GM12892 (cell line): ENCODE measurements at places on chromosomes 2 and 18.
A peak's percentile ranks its signal among the peaks of the same experiment; 100 is the strongest.

- no peak for DNase-seq
Measured at GRCh38 chr18:50620319-50620718, 60.4 kb downstream of the MAPK4 start.

DNA sequence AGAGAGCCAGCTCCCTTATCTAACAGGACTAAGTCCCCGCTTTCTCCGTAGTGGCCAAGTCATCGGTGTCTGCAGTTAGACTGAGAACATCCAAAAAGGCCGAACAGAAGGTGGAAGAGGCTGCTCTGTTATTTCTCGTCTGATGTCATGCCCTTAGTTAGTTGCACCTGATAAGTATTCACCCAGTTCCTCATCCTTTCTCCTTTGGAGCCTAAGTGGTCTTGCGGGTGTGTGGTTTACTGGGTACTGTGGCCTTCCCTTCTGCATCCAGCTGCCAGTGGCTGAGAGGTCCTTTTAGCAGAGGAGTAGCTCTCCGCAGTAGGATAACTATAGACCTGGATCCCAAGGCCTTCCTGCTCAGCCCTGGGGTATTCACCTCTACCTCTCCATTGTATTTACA is 211.6 kb downstream of the BCL2 start:
- DNase-seq: no peak

- no peak for DNase-seq
Measured at GRCh38 chr2:141941210-141941714, 189.6 kb downstream of the LRP1B start.

GRCh38 chr2:84958135-84959059 is 12.6 kb upstream of the KCMF1 start:
- DNase-seq: no peak

GRCh38 chr2:179349670-179350303 is 85.2 kb upstream of the SESTD1 start:
- DNase-seq: no peak

DNA sequence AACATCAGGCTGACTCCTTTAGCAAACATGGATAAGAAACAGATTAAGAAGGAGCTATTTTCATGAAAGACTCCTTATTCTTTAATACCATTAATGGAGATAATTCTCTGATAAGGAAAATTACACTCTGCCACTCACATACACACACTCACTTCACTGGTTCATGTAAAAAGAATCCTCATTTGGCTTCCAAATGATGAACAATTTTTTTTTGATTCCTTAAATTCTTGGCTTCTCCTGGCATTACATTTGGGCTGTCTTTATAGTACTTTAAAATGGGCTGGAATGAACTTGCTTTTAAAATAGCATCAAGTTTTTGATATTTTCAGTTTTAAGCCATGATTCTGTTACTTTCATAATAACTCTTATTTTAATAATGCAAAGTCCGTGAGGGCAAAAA is 328.6 kb downstream of the SLC8A1 start:
- no peak for DNase-seq

DNA sequence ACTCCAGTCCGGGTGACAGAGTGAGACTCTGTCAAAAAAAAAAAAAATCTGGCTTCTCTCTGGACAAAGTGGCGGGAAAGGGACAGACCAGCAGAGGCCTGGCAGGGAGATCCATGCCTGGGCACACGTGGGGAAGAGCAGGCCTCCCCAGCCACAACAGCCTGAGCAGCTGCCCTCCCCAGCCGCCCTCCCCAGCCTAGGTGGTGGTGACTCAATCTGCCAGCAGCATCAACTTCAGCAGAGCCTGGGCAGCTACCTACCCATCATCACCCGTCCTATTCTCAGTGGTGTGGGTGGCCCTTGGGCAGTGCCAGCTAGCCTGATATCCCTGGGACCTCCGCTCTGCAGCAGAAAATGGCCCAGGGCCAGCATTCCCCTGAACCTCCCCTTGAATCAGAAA is 612.4 kb downstream of the FBXO15 start:
- DNase-seq: no peak

DNA sequence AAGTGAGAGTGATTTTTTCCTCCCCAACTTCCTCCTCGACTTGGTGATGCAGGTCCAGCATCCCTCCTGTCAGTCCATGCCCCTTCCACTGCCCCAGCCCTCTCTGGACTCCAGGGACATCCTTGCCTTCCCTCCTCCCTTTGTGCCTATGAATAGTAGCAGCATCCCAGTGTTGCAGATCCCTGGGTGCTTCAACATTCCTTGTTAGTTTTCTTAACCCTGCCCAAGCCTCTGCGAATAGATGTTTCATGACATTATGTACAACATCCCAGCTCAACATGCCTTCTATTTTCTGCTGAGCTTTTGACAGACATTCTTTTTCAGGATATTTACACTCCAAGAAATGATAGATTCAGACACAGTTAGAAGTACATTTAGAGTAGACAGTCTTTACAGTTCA is 35.3 kb upstream of the CCDC150 start:
- DNase-seq: no peak

DNA sequence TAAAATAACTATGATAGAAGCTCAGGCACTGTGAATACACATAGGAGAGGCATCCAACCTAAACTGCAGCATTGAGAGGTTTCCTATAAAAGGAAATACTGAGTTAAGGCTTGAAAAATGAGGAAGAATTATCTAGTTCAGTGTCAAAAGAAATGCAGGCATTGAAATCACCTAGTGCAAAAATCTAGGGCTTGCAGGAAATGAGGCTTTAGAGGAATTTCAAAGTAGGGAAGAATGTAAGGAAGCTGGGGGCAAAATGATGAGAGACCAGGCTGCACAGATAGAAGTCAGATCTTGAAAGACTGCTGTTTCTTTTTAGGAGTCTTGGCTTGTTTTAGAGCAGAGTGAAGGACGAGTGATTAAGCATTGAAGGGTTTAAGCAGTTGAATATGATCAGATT is 28.1 kb upstream of the SCYGR2 start:
- DNase-seq: no peak

- no peak for DNase-seq
Measured at GRCh38 chr2:36473230-36473629, 117.7 kb downstream of the CRIM1 start.

DNA sequence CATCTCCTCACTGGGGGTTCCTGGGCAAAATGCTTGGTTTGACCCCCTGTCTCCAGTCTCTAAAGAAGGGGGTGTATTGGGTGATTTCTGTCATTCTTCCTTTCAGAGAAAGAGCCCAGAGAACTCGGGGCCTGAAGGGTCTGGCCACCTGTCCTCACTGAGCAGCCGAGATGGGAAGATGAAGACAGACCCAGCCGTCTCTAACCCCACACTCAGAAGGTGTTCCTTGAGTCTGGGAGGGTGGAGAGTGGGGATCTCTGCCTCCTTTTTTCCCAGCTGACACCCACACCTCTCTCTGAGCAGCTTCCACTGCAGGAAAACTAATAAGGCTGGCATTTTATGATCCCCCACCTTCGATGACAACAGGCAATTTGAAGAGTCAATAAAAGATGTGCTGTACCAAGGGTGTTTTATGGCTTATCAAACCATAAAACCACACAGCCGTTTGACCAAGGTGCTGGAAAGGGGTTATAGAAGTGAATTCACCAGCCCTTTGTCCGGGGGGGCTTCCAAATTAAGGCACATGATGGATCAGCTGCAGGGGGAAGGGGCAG is 213.8 kb downstream of the SMAD2 start:
- no peak for DNase-seq

DNA sequence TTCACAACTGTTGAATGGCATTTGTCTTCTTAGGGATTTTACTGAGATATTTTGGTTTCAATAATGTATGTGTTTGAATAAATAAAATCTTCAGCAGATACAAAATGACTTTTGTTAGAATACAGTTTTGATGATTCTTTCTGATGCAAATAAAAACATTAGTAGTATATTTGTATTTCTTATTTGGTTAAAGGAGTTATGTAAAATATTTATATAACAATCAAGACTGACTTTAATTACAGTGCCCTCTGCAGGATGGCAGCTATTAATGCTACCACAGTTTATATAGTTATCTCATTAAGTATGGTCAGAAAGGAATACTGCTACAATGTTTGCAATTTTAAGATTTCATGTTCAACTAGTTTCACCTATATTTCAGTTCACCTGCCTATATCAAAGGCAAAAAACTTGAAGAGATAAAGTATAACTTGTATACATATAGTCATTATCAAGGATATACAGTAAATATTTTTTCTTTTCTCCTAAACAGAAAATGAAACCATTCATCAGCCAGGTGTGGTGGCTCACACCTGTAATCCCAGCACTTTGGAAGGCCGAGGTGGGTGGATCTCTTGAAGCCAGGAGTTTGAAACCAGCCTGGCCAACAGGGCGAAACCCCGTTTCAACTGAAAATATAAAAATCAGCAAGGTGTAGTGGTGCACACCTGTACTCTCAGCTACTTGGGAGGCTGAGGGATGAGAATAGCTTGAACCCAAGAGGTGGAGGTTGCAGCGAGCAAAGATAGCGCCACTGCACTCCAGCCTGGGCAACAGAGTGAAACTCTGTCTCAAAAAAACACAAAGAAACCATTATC is 19.8 kb downstream of the ARL5A start:
- no peak for DNase-seq

- DNase-seq: no peak
Measured at GRCh38 chr2:16044946-16045456, 104.7 kb downstream of the MYCN start.

- no peak for DNase-seq
Measured at GRCh38 chr2:23510471-23510870, 125.5 kb downstream of the KLHL29 start.

- no peak for DNase-seq
Measured at GRCh38 chr18:22961156-22961555, 28.0 kb downstream of the RBBP8 start.

DNA sequence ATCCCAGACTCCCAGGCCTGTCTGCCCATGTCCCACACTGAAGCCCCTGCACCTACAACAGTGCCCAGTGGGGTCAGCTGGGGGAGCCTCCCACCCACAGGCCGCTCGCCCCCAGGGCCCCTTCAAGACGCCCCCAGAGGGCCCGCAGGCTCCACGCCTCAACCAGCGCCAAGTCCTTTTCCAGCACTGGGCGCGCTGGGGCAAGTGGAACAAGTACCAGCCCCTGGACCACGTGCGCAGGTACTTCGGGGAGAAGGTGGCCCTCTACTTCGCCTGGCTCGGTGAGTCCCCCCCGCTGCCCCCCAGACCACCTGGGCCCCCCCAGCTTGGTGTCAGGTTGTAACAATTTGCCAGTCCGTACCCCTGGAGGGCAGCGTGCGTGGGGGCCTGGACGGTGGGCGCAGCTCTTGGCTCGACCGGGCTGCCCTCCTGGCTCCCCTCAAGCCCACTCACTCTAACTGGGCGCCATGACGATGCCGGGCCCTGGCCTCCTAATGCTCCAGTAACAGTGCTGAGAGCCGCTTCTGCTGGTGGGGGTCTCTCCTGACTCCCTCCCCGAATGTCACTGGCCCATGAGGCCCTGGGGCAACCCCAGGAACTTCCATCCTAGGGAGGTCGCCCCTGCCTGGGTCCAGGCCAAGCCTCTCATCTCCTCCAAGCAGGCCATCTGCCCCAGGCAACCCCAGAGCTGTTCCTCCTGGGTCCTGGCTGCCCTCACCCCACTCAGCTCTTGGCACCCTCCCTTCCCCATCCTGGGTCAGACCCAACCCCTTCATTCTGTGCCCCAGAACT is 14.9 kb downstream of the ANO7 start:
- no peak for DNase-seq

- no peak for DNase-seq
Measured at GRCh38 chr2:102506743-102507142, 33.7 kb downstream of the SLC9A4 start.

DNA sequence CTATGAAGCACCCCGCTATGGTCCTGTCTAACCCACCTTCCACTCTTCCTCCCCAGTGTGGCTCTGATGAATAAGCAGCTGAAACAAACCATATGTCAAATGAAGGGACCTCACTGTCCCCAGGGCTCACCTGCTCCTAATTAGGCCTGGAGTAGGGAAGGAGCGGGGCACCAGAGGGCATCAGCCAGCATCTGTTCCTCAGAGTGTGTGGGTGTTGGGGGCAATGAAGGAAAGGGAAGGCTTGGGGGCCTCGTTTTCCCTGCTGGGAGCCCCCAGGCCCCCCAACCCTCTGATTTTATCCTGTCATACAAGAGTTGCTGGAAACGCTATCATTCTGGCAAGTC is 274.7 kb downstream of the HAUS1 start:
- no peak for DNase-seq

DNA sequence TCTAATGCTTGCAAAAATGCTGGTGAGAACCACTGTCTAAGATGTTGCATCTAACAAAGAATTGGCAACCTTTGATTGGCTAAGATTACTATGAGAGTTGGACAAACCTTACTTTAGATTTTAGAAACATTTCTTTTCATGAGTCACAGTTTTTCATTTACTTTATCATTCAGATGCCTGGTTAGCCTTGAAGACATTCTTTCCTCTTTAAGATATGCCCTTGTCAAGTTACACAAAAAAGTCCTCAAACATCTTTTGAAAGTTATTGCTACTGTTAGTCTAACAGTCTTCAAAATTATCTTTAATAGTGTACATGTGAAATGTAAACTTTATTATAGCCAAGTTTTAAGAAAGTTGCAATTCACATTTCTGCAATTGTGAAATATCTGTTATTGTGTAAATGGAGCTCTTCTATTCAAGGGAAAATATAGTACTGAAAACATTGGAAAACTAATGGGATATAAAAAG is 276.3 kb downstream of the RND3 start:
- no peak for DNase-seq

DNA sequence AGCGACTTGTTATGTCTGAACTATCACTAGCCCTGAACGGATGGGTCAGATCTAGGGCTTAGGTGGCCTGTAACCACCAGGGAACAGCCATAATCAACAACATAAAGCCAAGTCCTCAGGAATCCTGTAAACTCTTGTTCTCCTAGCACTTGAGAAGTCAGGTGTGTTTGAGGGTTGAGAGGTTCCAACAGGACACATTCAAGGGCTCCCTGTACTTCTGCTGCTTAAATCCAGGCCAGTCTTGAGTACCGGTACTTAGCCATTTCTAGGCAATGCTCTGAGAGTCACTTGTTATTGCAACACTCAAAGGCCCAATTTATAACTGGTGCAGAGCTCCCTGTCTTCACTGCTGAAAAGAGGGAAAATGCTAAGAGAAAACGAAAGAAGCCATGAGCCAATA is 21.6 kb upstream of the SLC40A1 start:
- DNase-seq: no peak

DNA sequence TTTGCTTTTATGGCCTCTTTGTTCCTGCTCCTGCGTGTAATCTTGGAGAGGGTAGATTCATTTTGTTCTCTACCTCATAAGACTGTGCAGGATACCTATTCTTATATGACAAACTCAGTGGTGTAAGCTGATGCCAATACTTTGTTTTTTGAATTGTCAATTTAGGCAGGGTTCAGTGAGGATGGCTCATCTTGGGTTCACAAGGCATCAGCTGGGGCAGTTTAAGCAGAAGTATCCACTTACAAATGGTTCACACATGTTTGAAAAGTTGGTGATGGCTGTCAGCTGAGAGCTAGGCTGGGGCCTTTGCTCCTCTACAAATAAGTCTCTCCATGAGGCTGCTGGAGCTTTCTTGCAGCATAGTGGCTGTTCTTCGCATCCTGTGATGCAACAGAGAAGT is 920.6 kb upstream of the PIK3C3 start:
- DNase-seq: no peak

DNA sequence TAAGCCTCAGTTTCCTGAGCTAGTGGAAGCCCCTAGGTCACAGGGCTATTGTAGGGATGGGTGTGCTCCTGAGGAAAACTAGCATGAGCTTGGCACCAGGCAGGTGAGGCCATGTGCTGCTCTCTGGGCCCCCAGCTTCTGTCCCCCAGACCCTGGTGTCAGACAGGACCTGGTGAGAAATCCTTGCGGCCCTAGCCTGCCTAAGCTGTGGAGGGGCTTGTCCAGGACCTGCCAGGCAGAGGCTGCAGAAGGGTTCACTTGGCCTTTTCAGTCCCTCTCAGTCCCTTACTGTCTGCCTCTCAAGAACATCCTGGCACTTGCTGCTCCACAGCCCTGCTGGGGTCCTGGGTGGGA is 58.4 kb downstream of the ZFP36L2 start:
- DNase-seq: no peak

GRCh38 chr2:7825591-7826312 is 856.1 kb upstream of the ID2 start:
- peak; percentile 26 for DNase-seq
